ENCODE measurements at places on chromosomes 6 and 20. TPM values are rescaled to one million over a fixed set of nuclear protein-coding genes. Genes with fewer than 3 reads are reported as not detected.

The ENPP1 gene
- 7.2 TPM for polyA plus RNA-seq

The LY6G6F gene
- polyA plus RNA-seq = not detected

The SIRPB1 gene
- polyA plus RNA-seq = 5.8 TPM

The NUP43 gene
- 9.1 TPM for polyA plus RNA-seq

The MPIG6B gene
- not detected for polyA plus RNA-seq

The KCNQ5 gene
- polyA plus RNA-seq = 3.2 TPM

The OR11A1 gene
- polyA plus RNA-seq = not detected

The COL21A1 gene
- 7.7 TPM for polyA plus RNA-seq

The TREM1 gene
- not detected for polyA plus RNA-seq

The GLP1R gene
- polyA plus RNA-seq = not detected

The C20orf202 gene
- 3.3 TPM for polyA plus RNA-seq

The TRAPPC3L gene
- polyA plus RNA-seq = 0.30 TPM

The CASS4 gene
- polyA plus RNA-seq = not detected
